ENCODE measurements at places on chromosomes 7 and 10.

GRCh38 chr7:134777470-134777869 is 2.0 kb upstream of the CALD1 start:
- no peak for DNase-seq

- DNase-seq: no peak
Measured at GRCh38 chr7:44377134-44377463, 51.7 kb upstream of the CAMK2B start.

- no peak for DNase-seq
Measured at GRCh38 chr10:114548662-114549061, 109.4 kb downstream of the ABLIM1 start.

DNA sequence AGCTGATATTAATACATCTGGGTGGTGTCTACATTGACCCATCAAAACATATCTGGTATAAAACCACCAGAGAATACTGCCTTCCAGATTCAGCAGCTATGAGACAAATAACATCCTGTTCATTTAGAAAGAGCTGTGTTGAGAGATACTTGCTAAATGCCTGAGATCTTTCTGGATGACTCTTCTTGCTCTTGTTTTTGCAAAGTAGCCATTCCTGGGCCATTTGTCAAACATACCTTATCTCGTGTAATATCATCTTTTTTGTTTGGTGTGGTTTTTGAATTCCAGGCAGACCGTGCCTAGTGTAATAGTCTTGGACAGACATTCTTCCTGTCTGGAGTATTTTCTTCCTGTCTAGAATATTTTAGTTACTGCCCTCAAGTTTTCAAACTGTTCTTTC is 74.7 kb upstream of the PRR15 start:
- DNase-seq: no peak

GRCh38 chr7:5437987-5438386 is 14.4 kb upstream of the TNRC18 start:
- DNase-seq: no peak

DNA sequence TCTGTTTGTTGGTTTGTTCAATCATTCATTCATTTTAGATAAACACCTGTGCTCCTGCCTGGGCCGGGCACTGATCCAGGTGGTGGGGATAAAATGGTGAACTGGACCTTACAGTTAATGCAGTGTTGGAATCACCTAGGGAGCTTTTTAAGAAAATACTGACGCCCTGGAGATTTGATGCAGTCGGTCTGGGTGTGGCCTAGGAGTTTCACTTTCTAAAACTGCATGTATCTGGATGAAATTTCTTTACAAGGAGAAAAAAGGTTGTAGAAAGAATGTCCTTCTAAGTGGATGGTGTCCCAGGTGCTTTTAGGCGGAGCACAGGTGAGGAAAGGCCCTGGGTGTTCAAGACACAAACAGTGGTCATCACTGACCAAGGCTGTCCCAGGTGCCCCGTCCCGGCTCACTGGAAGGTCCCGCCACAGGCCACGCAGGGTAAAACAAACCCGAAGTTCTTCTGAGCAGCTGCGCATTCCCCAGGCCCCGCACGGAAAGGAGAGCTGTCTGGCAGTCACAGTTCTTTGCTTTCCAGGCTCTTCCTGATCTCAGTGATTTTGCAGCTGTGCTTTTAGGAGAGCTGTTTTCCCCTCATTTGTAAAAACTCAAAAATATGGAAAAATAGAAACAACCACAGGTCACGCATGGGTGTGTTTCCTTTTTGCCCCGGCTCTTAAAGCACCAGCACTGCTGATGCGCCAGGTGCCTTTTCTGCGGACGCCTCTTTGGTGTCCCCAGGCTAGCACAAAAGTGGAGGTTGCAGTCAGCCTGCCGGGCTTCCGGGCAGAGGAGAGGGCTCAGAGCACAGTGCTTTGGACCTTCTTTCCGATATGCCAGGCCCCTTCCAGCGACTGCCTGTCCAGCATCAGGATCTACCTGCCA is 161.9 kb downstream of the GRK5 start:
- peak; percentile 75 for DNase-seq

DNA sequence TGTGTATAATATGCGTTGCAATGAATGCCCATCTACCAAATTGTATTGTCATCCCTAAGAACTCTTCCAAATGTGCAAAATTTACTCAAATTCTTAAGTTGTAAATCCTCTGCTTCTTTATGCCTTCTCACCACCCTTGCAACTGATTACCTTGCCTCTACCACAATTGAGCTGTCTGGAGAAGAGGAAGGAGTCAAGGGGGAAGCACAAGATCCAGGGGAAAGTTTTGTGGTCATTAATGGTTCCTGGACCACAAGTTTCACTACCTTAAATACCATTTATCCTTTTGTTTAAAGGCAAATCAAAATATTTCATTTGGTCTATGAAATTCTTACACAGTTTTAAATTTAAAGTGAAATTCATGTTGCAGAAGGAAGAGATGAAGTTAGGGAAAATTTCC is 16.7 kb downstream of the CRPPA start:
- DNase-seq: no peak

- no peak for DNase-seq
Measured at GRCh38 chr10:23258516-23258915, 66.4 kb downstream of the PTF1A start.

DNA sequence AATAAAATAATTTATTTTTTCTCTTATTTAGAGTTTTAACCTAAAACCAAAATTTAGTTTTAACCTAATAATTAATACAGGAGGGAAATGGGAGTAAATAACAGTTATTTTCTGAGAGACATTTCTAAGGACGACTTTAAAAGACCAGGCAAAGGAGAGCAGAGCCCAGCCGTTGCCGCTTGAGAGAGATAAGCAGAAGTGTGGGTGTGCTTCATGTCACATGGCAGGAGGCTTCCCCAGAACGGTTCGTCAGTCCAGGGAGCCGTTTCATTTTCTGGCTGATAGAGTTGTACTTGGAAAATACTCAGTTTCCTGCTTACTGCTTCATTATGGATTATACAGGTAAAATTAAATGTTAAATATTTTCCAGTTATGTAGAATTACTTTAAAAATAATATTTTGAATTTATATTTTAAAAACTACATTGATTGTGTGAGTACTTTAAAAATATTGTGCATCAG is 61.4 kb downstream of the ST7 start:
- peak; percentile 43 for DNase-seq

GRCh38 chr7:131188367-131189339 is 139.0 kb upstream of the MKLN1 start:
- DNase-seq: peak; percentile 13

DNA sequence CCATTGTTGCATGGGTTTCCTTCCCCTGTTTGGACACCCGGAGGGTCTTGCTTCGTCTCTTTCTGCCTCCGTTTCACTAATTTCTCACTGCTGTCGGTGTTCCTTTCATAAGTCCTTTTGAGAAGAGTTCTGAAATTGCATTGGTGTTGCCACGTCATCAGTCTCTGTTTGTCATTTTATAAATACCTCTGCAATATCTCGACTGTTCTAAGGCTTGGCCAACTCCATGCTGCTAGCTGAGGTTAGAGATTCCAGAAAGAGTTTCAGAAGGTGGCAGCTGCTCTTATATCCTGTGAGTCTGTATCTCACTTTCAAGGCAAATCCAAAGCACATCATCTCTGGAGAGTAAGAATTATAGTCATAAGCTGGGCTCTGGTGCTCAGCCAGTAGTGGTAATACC is 148.0 kb upstream of the INSYN2A start:
- no peak for DNase-seq

DNA sequence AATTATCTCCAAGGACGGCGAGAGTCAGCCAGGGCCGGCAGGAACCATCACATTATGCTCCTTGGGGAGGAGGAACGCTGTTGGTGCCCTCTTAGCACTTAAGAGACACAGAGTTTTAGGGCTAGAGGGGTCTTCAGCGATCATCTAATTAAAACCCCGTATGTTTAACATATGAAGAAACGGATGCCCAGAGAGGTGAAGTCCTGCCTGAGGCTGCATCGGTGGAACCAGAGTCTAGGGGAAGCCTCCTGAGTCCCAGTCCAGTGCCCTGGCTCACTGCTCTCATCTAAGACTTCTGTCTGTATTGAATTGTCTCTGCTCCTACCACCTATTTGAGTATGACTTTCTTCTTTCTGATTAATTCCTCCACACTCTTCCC is 688 bp upstream of the ABCB4 start:
- DNase-seq: no peak

GRCh38 chr7:129240119-129240820 is 15.4 kb downstream of the AHCYL2 start:
- no peak for DNase-seq

DNA sequence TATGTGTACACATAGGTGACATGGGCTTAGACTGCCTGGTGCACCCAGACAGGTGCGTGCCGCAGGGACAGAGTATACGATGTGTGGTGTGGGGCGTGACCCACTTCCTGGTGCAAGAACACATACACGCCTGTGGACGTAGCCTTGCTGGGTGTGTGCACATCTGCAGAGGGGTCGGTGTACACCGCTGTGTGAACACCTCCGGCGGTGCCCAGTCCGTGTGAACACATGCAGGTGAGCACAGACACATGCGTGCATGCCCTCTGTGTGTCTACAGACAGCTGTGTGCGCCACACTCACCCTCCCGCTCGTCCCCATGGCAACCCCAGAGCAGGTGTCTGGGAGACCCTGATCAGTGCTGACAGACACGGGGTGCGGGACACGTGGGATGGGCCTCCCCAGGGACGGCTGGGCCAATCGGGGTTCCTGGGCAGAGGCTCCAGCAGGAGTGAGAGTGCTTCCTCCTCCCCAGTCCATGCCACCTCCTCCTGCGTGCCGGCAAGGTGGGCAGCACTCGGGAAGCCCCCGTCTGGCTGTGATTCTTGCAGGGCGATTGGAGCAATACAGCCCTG is 23.4 kb downstream of the ELFN1 start:
- DNase-seq: no peak

GRCh38 chr10:103042129-103042528 is 124.0 kb downstream of the CNNM2 start:
- no peak for DNase-seq

- no peak for DNase-seq
Measured at GRCh38 chr10:127354992-127355391, 158.6 kb upstream of the INSYN2A start.

GRCh38 chr7:64630496-64630895 is 35.4 kb upstream of the ZNF107 start:
- peak; percentile 17 for DNase-seq

GRCh38 chr7:122082670-122083069 is 61.4 kb downstream of the AASS start:
- DNase-seq: no peak

GRCh38 chr7:75850235-75850634 is 28.6 kb upstream of the RHBDD2 start:
- DNase-seq: no peak

DNA sequence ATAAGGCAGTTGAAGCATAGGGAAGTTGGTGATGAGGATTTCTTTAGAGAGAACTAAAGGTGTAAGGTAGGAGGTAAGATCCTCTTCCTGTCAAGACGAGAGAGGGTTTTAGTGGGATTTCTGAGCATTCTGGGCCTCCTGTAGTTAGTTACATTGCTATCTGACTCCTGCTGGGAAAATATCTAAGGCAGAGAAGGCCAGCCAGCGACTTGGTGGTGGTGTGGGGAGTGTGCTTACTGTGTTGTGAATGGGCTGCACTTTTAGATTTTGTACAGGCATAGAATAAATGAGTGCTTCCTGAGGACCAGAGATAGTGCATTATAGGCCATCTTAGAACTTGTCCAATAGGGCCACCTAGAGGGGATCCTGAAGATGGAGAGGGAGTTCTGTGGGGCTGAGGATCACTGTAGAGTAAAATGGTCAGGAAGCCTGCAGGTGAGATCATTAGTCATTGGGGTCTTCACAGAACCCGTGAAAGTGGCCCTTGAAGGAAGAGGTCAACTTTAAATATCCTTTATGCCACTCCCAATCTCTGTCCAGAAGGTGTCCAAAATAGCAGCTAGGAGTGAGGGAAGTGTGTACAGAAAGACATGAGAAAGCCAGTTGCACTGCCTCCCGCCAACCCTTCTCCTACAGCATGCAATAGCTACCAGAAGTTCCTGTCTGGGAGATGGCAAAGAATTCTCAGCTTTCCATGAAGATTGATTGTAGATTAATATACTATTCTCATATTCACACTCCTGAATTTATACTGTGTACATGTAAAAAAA is 266.6 kb downstream of the POLR1F start:
- no peak for DNase-seq

GRCh38 chr10:113274176-113274829 is 278.6 kb upstream of the HABP2 start:
- DNase-seq: no peak

- no peak for DNase-seq
Measured at GRCh38 chr7:141295367-141295895, 221.6 kb downstream of the TMEM178B start.

GRCh38 chr7:138125119-138125518 is 48.9 kb downstream of the AKR1D1 start:
- DNase-seq: no peak

- no peak for DNase-seq
Measured at GRCh38 chr10:93160829-93161228, 87.1 kb downstream of the CYP26A1 start.

GRCh38 chr7:103962070-103962469 is 27.4 kb downstream of the RELN start:
- no peak for DNase-seq

DNA sequence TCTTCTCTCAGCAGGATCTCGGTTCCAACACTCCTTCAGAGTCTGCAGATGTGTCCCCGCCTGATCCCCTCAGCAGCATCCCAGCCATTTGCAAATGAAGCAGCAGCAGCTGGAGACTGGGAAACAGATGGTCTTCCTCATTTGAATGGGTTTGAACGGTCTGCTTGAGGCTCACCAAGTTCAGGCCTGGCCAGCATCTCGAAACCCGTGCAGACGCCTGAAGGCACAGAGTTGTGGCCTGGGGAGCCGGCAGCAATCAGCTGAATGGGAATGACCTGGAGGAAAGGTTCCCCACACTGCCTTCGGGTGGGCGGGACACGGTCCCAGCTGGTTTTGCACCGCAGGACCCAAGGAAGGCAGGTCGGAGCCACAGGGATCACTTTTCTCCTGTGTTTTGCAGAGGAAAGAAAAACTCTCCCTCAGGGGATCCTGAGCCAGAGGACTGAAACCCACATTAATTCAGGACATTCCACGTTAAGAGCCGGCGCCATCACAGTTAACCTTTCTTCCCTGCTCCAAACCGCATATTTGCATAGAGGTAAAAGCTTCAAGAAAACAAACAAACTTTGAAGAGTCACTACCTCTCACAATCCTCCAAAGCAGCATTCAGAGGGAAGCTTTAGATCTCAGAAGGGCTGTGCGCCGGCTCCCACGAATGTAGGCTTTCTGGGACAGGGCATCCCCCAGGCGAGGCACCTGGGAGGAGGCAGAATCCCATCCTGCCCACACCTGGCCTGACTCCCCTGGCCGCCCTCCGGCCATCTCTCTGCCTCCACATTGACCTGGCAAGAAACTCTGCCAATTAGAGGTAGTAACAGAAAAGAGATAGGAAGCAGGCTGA is 17.7 kb downstream of the FGFR2 start:
- no peak for DNase-seq

GRCh38 chr10:77357185-77357584 is 280.4 kb downstream of the KCNMA1 start:
- DNase-seq: no peak

DNA sequence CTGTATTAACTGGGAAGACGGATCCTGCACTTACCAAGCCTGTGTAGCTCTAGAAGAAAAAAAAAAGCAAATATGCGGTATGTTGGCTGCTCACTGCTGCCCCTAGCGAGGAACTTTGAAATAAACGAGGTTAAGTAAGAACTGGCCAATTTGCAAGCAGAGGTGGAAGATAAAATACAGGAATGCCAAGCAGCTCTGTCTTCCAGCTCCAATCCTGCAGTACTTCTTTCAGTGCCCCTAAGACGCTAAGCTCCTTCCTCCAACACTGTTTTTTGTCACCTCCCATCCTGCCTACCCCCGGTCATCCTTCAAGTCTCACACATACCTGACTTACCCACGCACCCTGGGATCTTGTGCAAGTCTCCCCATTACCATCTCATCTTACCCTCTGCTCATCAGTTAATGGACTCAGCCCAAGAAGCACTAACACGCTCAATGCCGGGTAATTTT is 809 bp downstream of the C10orf143 start:
- DNase-seq: peak; percentile 90

Data from B cell (primary cell).